ENCODE measurements at places on chromosomes 1 and 21.

DNA sequence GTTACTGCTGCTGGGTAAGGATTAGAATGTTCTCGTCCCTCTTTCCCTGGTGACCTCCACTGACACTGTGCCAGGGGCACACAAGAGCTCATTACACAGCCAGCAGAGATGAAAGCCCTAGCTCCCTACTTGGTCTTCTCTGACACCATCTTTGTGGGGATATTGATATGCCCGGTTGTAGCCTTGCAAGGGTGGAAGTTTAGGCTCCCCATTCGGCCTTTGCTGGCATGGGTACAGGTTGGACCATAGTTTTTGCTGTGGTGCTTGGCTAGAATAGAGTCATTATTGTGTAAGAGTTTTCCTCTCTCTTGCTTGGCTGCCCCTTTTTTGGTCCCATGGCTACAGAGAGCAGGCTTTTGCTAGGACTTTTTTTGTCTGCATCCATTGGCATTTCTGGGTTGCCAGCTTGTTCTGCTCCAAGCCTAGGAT lies 12.3 kb downstream of the RAB4A start:
- DNase-seq = no peak

DNA sequence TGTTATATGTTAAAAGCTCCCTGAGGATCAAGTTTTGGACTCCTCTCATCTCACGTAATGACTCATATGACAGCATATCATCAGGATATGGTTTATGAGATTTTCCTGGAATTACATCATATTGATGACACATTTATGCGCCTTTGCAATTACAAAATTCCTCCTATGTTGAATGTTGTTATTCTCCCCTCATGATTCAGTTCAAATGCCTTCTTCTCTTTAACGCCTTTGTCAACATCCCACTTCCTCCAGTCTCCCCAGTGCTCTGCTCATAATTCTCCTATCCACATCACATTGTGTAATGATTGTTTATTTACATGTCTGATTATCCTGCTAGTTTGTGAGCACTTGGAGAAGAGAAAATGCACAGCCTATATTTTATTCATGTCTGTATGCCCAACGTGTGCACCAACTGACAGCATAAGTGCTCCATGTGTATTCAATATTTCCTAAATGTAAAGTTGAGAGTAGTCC lies 80.9 kb upstream of the BACH1 start:
- no peak for DNase-seq

DNA sequence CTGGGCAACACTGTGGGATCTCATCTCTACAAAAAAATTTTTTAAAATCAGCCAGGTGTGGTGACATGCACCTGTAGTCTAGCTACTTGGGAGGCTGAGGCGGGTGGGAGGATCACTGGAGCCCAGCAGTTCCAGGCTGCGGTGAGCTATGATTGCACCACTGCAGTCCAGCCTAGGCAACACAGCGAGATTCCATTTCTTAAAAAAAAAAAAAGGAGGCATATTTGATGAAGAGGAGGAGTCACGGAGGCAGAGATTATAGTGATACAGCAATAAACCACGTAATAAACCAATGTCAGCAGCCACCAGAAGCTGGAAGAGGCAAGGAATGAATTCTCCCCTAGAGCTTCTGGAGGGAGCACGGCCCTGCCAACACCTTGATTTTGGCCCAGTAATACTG lies 4.0 kb downstream of the LIX1L start:
- DNase-seq = no peak

- no peak for DNase-seq
These were observed 303.0 kb upstream of the PLD5 start for GRCh38 chr1:242827538-242827937.

DNA sequence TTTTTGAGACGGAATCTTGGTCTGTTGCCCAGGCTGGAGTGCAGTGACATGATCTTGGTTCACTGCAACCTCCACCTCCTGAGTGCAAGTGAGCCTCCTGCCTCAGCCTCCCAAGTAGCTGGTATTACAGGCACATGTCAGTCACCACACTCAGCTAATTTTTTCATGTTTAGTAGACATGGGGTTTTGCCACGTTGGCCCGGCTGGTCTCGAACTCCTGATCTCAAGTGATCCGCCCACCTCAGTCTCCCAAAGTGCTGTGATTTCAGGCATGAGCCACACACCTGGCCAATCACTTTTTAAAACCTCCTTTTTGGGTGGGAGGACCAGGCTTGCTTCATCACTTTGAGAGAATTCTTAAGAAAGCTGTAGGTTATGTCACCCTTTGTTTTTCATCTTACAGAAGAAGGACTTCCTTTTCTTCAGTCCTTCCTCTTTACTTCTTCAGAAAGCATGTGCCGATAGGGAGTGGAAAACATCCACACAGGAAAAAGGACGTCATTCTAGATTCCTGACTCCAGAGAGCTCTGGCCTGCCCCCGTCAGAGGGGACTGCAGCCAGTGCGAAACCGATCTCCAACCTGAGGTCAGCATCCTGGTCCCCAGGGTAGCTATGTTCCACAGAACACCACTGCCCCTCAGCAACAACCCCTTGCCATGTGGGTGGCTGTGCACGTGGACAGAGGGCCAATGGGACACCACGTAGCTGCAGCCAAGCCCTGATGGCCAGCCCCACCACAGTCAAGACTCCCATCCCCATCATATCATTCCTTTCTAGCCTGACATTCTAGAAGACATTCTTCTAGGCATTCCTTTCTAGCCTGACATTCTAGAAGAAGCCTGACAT lies 21.9 kb downstream of the NCF2 start:
- no peak for DNase-seq

DNA sequence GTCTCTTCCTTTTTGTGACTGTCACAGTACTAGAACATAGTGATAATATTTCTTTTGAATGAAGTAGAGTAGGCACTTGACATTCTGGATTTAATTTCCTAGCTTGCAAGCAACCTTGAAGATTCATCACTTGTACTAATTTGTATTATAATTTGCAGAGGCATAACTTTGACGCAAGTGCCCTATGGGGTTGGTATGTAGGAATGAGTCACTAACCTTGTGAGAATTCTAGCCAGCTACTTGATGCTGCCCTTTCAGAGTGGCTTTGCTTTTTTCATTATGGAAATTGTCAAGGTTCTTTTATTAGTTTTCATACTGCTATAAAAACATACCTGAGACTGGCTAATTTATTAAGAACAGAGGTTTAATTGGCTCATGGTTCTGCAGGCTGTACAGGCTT lies 13.7 kb upstream of the DPH5 start:
- no peak for DNase-seq

GRCh38 chr1:157671895-157672294 lies 28.7 kb downstream of the FCRL3 start:
- no peak for DNase-seq

- DNase-seq = no peak
These were observed 143.2 kb upstream of the BMP8A start for GRCh38 chr1:39348278-39348677.

DNA sequence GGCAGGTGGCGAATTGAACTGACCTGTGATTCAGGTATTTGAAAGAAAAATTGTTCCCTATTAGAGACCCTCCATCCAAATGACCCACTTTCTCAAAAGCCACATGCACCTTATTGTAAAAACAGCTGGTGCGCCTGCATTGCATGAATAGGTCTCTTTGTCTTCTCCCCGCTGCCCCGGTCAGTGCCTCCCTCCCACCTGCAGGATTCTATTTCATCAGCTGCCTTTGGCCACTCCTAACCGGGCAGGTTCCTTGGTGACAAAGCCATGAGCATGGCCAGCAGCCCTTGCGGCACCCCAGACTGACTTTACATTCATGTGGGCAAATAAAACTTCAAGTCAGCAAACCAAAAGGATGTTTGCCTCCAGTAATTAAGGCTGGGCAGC lies 6.4 kb downstream of the TMPRSS3 start:
- DNase-seq = no peak

DNA sequence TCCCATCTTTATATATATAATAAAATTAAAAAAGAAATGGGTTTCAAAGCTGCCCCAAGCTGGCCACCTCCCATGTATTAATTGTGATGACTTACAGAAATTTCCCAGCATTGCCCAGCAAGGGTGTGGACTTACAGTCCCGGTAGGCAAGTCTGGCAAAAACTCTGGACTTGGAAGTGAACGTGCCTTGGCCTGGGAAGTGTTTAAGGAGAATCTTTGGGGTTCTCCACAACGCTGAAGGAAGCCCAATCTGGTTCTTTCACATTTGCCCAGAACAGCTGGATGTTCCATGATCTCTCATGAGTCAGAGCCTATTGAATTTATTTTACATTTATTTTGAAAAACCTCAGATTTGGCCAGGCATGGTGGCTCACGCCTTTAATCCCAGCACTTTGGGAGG lies 98.4 kb upstream of the SLC45A1 start:
- no peak for DNase-seq

DNA sequence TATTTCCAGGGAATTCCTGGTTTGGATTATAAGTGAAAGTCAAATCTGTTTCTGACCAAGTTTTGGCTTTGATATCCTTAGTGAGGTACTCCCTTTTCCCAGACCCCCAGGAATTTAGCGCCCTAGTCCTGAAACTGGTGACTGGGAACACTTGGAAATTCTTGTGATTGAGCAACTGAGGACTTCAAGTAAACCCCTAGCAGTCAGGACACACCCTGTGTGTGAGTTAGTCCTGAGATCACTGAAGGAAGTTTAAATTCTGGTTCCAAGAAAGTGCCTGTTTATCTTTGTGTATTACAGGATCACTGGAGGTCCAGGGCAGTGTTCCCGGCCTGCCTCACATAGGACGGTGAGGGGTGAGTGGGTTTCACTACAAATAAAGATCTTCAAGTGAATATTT lies 95.1 kb upstream of the F3 start:
- no peak for DNase-seq

GRCh38 chr1:62891956-62892562 lies 108.1 kb downstream of the ATG4C start:
- no peak for DNase-seq

GRCh38 chr1:161725908-161726472 lies 4.6 kb downstream of the FCRLB start:
- no peak for DNase-seq

DNA sequence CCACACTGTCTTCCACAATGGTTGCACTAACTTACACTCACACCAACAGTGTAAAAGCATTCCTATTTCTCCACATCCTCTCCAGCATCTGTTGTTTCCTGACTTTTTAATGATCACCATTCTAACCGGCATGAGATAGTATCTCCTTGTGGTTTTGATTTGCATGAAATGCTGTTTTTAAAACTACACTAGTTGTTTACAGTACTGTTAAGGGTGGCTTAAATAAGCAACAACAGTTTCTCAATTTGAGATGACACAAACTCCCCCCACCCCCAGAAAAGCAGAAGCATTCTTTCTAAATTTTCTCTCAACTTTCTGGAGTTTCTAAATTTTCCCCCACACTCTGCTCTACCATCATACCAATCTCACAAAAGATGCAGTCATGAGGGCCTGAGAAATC lies 7.1 kb upstream of the SLAMF7 start:
- DNase-seq = no peak

- peak; percentile 54 for DNase-seq
These were observed 15.7 kb upstream of the LUZP1 start for GRCh38 chr1:23184212-23184934.

DNA sequence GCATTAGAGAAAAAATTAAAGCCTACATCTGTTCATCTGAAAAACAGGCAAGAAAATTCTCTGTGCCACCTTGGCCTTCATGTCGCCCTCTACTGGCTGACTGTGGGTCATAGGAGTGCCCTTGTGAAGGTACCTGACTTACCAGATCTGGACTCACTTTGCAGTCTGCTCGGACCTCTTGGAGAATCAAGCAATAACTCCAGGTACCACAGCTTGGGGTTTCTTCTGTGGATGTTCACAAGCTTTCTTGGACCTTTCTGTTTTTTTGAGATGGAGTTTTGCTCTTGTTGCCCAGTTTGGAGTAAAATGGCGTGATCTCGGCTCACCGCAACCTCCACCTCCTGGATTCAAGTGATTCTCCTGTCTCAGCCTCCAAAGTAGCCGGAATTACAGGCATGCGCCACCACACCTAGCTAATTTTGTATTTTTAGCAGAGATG lies 2.4 kb upstream of the PRAMEF18 start:
- DNase-seq = no peak

DNA sequence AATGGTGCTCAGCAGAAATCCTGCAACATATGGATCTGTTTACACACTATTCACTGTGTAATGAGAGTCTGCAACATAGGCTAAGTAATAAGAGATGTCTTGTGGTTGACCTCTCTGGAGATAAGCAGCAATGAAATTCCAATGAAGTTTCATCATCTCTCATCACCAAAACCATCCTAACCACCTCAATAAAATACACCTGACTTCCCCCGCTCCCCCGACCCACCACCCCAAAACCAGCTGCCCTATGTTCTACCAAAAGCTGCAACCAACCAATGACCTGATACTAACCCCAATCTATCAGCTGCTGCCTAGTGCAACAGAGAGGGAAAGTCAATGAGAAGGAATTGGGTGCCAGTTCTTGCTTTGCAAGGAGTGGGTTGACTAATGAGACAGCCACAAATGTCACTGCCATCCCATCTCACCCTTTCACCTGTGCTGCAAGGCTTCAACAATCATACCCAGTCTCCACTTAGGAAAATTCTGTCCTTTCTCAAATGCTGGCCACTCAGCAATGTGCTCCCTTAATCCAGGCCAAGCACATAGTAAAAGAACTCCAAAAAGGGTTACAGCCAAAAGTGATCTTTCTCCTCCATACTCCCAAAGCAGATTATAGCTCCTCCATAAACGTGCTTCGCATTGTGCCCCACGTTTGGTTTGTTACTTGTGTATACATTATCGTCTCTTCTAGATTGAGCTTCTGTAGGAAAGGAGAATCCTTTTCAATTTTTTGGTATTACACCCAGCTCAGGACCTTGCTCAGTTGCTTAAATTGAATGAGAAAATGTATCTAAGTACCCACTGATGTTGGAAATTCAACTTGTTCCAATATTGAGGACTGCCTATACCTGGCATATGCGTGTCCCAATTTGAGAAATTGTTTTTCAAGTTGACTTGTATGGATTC lies 29.0 kb downstream of the MRPL39 start:
- no peak for DNase-seq

- DNase-seq = no peak
These were observed 1.1 kb downstream of the SPOCD1 start for GRCh38 chr1:31814631-31815306.

DNA sequence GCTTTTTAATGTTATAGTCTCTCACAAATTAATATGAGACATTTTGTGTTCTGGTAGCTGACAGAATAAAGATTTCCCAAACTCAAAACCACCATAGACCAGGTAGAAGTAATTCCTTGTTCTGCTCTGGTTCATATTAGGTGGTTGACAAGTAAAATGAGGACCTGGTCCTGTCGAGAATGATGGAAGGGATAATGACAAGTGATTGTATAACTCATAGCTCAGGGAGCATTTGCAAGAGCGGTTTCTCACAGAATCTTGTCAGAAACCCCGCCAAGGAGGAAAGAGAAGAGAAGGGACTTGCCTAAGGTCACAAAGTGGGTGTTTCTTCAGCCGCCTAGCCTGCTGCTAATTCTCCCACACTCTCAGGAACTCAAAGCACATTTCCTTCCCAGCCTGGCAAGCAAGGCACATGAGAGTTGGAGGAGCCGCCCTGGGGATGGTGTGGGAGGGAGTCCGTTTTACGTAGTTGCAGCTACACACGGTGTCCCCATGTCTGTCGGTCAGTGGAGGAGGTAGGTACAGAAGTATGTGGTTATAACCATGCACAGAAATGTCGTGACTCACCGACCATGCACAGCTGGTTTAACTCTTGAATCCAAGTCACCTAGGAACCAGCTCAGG lies 46.5 kb downstream of the SAMD13 start:
- no peak for DNase-seq
